Activated CD4-positive, alpha-beta T cell treated with anti-CD3 and anti-CD28 coated beads, Interleukin-10, Interleukin-2, amounts not matched to agents 100 ng/mL and 50 ng/mL, durations not matched to agents 16 hours and 8 hours (primary cell): ENCODE measurements at places on chromosomes 13 and 19.

DNA sequence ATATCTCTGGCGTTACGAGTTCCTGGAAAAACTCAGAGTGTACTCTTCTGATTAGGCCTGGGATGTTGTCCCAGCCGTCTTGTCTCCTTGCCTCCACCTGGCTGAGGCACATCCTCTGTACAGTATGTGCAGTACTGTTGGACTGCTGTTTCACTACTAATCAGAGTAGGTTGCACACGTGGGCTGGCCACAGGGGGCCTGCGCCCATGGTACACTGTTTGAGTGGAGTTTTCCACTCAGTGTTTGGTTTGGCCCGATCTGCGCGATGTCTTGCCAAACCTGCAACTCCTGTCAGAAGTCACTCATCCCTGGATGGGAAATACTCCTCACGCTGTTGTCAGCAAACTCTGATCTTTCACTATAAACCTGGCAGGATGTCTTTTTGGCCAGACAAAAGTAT lies 189.6 kb upstream of the CSNK1A1L start:
- DNase-seq = no peak

DNA sequence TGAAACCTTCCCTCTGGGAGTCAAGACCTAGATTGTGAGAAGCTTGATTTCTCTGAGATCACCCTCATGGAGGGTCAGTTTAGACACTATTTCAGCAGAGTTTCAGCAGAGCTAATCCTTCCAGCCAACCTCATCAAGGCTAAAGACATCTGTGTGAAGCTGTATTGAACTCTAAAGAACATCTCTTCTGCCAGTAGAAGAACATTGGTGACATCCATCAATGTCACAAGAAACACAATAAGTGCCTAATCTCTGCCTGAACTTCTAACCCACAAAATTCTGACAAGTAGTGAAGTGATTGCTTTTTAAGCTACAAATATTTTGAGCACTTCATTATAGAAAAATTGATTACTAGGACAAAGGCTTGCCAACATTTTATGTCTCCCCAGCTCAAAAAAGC lies 475.8 kb upstream of the PCDH20 start:
- DNase-seq = no peak

GRCh38 chr13:48954081-48954480 lies 21.6 kb upstream of the FNDC3A start:
- DNase-seq = no peak

- no peak for DNase-seq
Observed at GRCh38 chr13:99545361-99545760, 44.1 kb downstream of the TM9SF2 start.

GRCh38 chr19:53812335-53812734 lies 11.8 kb downstream of the NLRP12 start:
- no peak for DNase-seq

GRCh38 chr19:18364826-18365528 lies 21.0 kb upstream of the GDF15 start:
- no peak for DNase-seq

DNA sequence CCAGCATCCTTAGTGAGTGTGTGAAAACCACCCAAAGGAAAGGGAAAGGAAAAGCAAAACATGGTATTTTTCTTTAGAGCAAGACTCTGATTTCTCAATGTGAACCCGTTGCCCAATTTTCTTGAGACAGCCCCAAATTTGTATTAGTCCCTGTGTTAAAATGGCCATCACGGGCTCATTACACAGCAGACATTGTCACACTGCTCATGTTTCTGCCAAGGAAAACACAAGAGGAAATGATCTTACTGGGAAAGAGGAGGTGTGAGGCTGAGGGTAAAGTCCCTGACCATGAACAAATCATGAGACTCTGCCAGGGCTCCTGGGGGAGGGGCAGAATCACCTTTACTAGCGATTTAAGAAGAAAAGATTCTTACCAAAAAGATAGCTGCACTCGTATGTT lies 54.4 kb downstream of the FAM124A start:
- no peak for DNase-seq

GRCh38 chr13:45775401-45775963 lies 73.4 kb downstream of the CBY2 start:
- no peak for DNase-seq

GRCh38 chr19:1373042-1373533 lies 10.6 kb upstream of the NDUFS7 start:
- DNase-seq = no peak

DNA sequence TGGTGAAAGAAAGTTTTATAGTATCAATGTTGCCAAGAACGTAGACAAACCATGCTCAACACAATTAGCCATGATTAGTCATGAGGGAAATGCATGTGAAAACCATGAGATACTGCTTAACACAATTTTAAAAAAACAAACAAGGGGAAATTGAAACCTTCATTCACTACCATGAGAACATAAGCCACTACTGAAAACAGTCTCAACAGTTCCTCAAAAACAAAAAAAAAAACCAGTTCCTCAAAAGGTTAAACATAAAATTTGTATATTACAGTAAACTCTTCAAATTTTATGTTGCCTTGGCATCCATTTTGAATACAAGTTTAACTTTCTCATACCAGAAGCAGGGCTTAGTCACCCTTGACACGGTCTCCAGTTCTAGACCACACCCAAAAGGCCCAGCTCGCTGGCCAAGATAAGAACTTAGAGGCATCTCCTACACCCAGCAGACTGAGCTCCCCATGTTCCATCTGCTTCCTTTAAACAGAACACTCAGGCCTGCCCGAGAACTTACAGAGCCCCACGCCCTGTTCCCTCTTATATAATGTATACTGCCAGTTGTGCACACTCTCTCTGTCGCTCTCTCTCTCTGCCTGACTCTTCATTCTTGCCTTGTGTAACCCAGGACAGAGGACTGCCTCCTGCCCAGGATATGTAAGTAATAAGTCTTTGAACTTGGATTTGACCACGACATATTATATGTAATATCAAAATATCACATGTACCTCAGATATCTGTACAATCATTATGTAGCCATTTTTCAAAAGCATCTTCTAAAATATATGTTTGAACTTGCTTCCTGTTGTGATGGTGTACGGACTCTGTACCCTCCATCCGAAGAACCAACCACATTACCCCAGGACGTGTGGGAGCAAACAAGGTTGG lies 67.4 kb downstream of the STK24 start:
- DNase-seq = peak; percentile 73

DNA sequence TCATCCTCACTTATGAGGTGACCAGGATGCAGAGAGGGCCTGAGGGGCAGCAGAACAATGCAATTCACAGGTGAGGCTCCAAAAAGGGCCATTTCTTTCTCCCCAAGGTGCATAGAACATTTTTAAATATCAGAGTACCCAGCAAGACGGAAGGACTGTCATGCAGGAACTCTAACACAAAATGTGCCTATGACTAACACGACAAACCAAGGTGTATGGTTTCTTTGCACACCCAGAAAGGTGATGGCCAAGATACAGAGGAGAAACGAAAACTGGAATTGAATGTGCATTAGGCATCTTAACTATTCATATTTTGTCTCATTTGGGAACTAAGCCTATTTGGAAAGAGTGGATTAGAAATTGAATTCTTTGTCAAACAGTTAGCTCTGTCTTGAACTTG lies 29.9 kb downstream of the SHISA2 start:
- DNase-seq = no peak

DNA sequence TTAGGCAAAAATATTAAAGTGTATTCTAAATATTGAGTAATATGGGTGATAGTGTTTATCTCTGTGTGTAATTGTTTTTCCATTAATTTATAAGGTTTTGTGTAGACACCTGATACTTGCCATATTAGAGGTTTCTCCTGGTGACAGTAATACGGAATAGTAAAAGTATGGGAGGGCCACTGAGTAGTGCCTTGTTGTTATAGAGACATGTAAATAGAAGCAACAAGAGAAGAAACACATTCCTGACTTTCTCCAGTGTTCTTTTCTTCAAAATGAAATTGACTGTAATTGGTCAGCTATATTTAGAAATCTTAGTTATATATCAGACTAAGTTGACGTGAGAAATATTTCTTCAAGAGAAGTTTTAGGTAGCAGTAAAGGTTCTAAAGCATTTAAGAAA lies 18.5 kb downstream of the RNASEH2B start:
- no peak for DNase-seq

GRCh38 chr13:32825481-32825880 lies 190.7 kb upstream of the KL start:
- no peak for DNase-seq

- no peak for DNase-seq
Observed at GRCh38 chr19:6579450-6580178, 11.3 kb downstream of the CD70 start.

DNA sequence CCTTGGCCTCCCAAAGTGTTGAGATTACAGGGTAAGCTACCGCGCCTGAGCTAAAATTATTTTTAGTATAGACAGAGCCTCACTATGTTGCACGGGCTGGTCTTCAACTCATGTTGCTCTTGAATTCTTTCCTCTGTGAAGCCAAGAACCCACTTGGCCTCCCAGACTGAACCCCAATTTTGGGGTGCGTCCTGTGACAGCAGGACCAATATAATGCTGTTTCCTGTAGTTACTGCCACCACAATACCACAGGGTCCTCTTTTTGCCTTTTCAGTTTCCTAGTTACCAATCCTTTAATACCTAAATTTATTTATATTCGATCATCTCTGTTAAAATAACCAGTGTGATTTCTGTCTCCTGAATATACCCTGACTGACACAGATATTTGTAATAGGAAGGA lies 32.9 kb downstream of the TSKS start:
- DNase-seq = no peak

GRCh38 chr19:46014941-46015686 lies 7.7 kb downstream of the PGLYRP1 start:
- DNase-seq = peak; percentile 62
